ENCODE measurements at places on chromosomes 11 and 22.

DNA sequence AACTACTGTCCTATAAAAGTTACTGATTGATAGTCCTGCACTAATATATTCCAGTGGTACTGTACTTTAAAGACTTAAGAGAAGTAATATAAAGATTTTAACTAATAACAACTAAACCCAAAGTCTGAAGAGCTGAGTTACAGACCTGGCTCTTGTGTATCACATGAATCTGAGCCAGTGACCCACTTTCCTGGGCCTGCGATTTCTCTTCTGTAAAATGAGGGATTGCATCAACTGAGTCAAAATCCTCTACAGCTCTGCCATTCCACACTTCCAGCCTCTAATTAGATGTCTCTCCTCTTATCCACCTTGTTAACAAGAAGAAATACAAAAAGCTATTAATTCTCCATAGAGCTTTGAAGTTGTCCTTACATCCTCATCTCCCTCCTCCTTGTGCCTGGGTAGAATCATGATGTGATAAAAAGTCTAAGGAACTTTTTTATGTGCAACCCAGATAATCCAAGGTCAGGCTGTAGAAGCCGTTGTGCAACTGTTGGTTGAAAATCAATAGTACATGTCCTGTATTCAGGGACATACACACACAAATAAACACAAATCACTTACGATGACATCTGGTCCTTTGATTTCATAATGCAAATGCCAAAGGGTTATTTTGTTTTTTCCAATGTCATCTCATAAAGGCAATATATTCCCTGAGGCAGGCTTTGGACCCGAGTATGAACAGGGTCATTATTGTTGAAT, 410.3 kb downstream of the KCNA4 start:
- no peak for DNase-seq

DNA sequence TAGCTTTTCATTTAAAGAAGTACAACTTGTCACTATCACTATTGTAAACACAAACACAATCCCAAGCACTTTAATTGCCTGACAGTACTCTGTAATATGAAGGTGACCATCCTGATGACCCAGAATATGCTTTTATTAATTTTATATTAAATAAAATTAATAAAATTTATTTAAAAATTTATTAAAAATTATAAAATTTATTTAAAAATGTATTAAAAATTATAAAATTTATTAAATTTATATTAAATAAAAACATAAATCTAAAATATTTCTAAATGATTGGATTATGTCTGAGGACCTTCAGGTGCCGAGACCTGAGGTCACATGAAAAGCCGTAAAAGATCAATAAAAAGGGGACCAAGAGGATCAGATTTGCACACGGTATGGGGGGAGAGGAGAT, 229.8 kb upstream of the KIRREL3 start:
- no peak for DNase-seq

GRCh38 chr11:69489031-69489745, 7.7 kb downstream of the LINC01488 start:
- DNase-seq: peak; percentile 56

DNA sequence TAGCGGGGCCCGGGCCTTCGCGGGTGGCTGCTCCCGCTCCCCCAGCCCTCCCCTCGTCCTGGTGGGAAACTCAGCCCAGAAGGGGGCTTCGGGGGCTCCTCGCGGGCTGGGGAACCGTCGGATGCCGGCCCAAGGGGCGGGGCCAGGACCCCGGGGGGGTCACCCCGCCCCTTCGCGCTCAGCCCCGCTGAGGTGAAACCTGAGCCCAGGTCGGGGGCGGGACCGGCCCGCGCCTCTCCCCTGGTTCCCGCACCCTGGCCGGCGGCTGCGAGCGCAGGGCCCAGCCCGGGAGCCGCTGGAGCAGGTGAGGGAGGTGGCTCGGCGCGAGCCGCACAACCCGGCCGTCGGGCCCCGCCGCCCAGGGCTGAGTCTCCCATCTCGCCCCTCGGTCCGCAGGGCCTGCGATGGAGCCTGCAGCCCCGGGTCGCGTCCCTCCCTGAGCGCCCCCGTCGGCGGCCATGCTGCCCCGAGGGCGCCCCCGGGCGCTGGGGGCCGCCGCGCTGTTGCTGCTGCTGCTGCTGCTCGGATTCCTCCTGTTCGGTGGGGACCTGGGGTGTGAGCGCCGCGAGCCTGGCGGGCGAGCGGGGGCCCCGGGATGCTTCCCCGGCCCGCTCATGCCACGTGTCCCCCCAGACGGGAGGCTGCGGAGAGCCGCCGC, at the start of gene LARGE2:
Gene LARGE2 (plus strand): TSS at position 232 of the 658 bp plus-strand sequence. CDS start 227 bp downstream, at position 459.
- DNase-seq: no peak

- DNase-seq: no peak
These were observed 41.4 kb upstream of the PCF11 start for GRCh38 chr11:83115551-83115950.

DNA sequence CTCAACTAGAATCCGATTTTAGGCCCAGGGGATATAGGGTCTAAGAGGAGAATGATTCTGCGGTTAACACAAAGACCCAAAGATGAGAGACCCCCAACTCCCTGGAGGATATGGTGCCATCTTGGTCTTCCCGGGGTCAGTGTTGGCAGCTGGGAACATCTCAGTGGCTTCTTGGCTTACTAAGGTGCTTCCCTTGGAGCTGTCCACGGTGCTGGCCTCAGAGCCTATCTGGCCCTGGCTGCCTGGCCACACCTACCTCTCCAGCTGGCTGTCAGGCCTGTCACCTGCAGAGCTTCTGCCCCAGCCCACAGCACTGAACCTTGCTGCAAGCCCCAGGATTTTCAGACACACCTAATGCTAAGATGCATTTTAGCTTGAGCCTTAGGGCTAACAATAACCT, 70.7 kb upstream of the THY1 start:
- DNase-seq: no peak

- no peak for DNase-seq
These were observed 16.8 kb downstream of the TPST2 start for GRCh38 chr22:26573026-26573662.

DNA sequence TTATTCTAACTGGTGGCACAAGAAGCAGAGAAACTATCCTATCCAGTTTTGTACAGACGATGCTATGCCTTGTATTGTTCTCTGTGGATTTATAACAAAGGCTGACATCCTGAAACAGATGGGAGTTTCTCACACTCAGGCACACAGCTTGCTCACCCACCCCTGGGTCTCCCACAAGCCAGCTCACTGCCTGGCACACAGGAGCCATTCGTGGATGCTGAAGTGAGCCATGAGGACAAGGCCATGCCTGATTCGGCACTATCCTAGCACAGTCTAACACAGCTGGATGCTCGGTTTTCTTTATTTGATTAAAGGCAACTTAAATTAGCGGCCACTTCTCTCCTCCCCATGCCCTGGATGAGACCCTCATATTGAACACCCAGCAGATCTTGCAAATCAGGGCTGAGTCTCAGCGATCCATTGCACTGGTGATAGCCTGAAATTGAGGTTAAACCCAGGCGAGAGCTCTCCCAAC, 25.7 kb upstream of the TMPRSS4 start:
- DNase-seq: no peak

DNA sequence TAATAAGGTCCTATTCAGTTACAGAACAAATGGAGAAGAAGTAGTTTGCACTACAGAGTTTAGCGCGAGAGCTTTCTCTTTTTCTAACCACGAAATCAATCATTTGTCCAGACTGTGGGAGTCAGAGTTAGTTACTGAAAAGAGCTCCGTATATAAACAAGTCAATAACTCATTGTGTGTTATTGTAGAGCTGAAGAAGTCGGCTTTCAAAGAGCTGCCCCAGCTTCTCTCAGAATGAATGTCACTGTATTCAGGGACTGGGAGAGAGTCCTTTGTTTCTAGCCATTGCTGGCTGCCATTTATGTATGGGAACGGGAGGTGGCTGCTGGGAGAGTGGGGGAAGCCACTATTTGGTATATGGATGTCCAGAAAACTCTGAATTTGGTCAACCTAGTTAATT, 227.8 kb downstream of the DCDC1 start:
- no peak for DNase-seq

GRCh38 chr22:43583501-43583900, 171.7 kb downstream of the MPPED1 start:
- no peak for DNase-seq

- DNase-seq: peak; percentile 79
These were observed 2.9 kb downstream of the BCR start for GRCh38 chr22:23183061-23183698.

- no peak for DNase-seq
These were observed 8.2 kb downstream of the MTFP1 start for GRCh38 chr22:30433773-30434172.

Measured in right hindlimb (tissue), 1 donor.